ENCODE measurements at places on chromosomes 3 and 15.

DNA sequence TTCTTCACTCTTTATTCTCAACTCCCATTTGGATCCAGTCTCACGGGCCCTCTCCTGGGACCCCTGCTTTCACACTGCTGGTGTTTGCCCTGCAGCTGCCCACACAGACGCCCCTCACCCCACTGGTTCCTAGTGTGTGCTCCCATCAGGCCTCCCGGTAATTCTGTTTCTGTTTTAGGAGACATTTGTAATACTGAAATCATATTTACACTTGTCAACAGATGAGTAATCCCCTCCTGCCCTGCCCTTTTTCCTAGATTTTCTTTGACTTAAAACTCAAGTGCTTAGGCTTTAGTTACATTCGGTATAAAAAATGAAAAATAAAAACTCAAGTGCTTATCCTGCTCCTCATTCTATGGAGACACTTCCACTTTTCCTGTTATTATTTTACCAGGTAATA, 18.4 kb upstream of the ABTB1 start:
- DNase-seq: no peak

GRCh38 chr3:122936335-122936734, 91.2 kb downstream of the SEMA5B start:
- H3K27ac ChIP-seq: no peak overlapping the region
- H3K4me1 ChIP-seq: no peaks in the 10 kb centered on the region
- no peak overlapping the region for H3K4me3 ChIP-seq

GRCh38 chr3:8659242-8659641, 14.6 kb upstream of the SSUH2 start:
- no peak overlapping the region for H3K4me3 ChIP-seq
- H3K4me1 ChIP-seq: peaks cover 29% of the 10 kb centered on the region
- H3K36me3 ChIP-seq: no peaks in the 10 kb centered on the region

- H3K27me3 ChIP-seq: peaks cover 14% of the 10 kb centered on the region
- H3K36me3 ChIP-seq: no peaks in the 10 kb centered on the region
- H3K4me1 ChIP-seq: no peaks in the 10 kb centered on the region
- DNase-seq: no peak
- H3K27ac ChIP-seq: no peak overlapping the region
- no peak overlapping the region for H3K4me3 ChIP-seq
These were observed 210.8 kb upstream of the ROPN1 start for GRCh38 chr3:124202754-124203153.

- no peaks in the 10 kb centered on the region for H3K27me3 ChIP-seq
- H3K4me3 ChIP-seq: no peak overlapping the region
- H3K36me3 ChIP-seq: peaks cover 9% of the 10 kb centered on the region
- DNase-seq: no peak
- H3K4me1 ChIP-seq: peaks cover 6% of the 10 kb centered on the region
These were observed 22.7 kb downstream of the ATP6V1A start for GRCh38 chr3:113769551-113769950.

DNA sequence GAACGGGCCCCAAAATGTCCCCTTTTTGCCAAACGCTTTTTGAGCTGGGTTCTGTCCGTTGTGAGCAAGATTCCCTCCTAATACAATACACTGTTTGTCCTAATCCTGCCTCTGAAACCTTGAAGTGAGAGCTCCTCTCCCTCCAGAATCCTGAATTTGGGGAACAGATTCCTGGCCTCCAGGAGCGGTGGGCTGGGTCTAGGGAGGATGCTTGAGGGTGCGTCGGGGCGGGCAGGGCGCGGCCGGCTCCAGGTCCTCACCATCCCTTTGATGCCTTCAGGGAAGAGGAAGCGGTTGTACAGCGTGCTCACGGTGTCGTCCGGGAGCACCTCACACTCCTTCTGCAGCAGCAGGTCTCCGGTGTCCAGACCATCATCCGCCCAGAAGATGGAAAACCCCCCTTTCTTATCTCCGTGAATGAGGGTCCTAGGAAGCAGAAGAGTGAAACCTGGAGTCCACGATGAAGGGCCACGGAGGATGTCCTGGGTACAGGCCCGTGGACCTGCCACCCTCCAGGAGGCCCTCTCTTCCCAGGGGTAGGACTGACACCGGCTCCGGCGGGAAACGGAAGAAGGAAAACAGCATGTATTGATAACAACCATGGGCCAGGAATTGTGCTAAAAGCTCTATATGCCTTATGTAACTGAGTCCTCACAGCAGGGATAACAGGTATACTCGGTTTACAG, 23.2 kb downstream of the ALDH1L1 start:
- H3K27me3 ChIP-seq: no peaks in the 10 kb centered on the region
- no peaks in the 10 kb centered on the region for H3K4me1 ChIP-seq
- DNase-seq: no peak
- no peaks in the 10 kb centered on the region for H3K36me3 ChIP-seq
- no peak overlapping the region for H3K27ac ChIP-seq

Measured in activated B cell treated with CpG ODN at 0.5 μM for 24 hours (primary cell).